CD4-positive, alpha-beta T cell treated with Interleukin-12 subunit alpha and Interleukin-12 subunit beta, for 1 hour (primary cell): ENCODE measurements at places on chromosomes 1 and 21.
A peak's percentile ranks its signal among the peaks of the same experiment; 100 is the strongest.

GRCh38 chr1:104526158-104526795, 776.6 kb downstream of the AMY1C start:
- no peak for DNase-seq

- no peak for DNase-seq
Measured at GRCh38 chr21:24976238-24976637, 631.0 kb downstream of the MRPL39 start.

DNA sequence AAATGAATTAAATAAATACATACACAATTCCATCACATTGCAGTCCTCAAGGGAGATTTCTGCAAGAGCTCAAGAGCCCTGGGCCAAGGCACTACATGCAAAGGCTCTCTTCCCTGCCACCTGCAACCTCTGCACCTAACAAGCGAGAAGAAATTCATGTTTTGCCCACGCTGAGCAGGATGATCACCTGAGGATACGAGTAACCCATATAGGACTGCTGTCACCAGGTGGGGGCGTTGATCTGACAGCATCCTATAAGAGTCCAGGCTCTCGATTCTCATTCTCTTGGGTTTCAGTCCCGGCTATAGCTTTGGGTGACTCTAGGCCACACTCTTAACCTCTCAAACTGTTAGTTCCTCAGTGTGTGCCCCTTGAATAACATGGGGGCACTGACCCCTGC, 18.7 kb upstream of the SPOCD1 start:
- peak; percentile 34 for DNase-seq

DNA sequence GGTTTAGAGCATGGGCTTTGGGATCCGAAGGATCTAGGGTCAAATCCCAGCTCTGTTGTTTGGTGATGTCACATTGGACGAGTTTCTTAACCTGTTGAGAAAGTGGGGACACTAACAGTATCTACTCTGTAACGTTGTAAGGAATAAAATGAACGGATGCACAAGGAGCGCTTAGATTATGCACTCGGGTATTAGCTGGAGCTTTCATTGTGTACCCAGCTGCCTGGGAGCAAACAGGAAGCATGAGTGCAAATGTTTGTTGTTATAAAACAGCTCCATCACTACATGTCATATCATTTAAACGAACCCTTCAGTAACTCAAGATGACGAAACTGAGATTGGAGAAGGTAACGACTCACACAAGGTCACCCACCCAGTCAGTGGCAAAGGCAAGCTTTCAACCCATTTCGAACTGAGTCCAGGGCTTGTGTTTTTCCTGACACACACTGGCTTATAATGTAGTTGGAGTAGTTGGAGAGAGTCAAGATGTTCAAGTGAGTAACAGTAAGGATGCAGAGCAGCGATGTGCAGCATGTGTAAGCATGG, 16.2 kb upstream of the SLC6A17 start:
- no peak for DNase-seq

DNA sequence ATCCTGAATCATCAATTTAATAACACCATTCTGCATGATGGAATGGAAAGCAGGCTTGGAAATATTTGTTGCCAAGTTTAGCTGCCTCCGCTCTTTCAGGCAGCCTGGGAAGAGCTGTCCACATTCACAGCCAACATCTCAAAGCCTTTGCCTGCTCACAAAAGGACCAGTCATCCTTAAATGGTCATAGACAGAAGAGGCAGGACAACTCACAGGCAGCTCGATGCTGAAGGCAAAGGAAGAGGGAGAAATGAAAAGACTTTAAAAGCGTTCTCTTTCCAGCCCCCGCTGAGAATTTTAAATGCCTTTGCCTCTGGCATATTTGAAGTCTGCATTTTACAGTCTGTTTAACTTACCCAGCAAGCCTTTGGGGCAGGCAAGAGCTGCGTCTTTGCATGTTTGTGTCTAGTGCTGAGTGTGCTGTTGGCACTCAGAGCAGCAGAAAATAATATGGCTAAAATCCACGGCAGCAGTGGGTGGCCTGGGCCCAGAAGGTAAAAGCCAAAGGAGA, 68.9 kb downstream of the NMNAT2 start:
- no peak for DNase-seq

DNA sequence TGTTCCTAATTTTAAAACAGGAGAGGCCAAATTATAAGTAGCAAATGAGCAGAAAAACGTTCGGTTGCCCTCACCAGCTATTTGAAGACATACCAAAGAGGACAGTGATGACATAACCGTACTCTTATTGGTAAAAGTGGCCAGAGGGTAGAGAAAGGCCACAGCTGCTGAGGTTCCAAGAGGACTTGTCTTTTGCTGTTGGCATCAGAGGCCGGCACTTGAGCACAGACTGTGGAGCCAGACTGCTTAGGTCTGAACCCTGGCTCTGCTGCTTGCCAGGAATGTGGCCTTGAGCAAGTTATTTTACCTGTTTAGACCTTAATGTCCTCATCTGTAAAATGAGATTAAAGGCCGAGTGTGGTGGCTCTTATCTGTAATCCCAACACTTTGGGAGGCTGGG, 14.9 kb downstream of the ETV3L start:
- DNase-seq = no peak

- DNase-seq = no peak
Measured at GRCh38 chr21:38830671-38831525, 25.2 kb downstream of the ETS2 start.

- no peak for DNase-seq
Measured at GRCh38 chr1:239657291-239657690, 270.9 kb downstream of the CHRM3 start.
